ENCODE measurements at places on chromosomes 5 and 9.

DNA sequence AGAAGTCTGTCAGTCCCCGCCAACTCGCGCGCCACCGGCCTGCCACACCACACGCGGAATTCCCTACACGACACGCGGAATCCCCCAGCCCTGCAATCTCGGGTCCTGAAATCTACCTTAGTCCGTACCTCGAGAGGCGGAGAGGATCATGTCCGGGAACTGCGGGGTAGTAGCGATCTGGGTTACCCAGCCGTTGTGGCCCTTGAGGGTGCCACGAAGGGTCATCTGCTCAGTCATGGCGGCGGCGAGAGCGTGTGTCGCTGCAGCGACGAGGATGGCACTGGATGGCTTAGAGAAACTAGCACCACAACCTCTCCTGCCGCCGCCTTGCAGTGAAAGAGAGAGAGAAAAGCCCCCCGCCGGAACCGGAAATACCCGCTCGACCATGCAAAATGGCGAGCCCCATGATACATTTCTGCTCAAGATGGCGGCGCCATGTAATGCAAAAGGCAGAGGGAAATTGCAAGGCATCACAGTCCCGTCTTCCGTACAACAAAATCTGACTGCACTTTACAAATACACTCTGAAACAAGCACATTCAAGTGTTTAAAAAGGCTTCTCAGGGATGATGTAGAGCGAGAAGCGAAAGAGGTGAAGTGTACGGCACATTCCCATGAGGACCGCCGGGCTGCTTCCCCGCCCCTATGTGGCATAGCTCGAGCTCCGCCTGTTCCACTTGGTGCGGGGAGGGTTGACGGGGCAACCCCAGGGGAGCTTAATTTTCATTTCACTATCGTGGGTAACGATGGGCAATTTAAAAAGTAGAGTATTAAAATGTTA lies at the start of gene RACK1:
TSS of gene RACK1 (minus strand) at position 343 of the 780 bp plus-strand sequence. CDS start at position 237, 106 bp downstream.
- peak; percentile 83 for DNase-seq

DNA sequence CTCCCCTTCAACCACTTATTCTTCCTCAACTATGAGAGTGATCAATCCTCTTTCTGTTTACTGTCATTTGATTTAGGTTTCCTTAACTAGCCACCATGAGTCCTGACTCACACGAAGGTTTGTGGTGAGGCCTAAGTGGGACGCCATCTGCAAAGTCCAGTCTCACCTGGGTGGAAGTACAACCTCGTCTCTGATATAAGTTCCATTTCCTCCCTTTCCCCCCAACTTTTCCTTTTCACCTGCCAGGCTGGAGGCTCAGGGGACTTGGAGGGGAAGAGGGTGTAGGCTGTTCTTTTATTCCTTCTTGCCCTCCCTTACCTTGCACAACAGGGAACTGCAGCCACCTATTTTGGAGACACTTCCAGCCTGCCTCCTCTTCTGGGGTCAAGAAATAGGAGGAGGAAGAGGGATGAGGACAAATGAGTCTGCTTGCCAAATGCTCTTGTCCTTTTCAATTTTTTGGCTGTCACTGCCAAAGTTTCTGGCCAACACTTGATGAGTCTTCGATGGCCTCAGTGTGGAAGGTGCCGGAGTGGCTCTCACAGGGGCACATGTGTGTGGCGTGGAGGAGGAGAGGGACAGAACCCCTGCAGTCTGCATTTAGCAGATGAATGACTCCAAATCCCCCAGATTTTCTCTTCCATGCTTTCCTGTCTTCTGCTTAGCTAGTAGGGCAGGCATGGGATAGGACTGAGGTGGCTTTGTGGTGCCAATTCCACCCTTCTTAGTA lies 249.6 kb downstream of the NSG2 start:
- no peak for DNase-seq

DNA sequence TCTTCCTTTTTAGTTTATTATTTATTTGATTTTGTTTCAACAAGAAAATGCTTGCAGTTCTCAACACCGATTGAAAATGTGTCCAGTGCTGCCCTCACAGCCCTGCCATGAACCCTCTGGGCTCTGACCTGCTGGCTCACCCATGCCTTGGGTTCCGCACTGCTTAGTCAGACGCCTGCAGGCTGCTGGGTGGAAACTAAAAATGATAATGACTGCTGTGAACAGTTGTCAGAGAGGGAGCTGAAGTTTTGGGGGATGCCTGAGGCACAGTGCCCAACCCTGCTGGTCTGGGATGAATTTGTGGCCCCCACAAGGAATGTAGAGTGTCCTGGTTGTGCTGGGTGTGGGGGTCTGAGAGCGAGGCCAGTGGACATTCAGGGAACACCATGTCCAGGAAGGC lies 22.2 kb upstream of the CFAP157 start:
- no peak for DNase-seq

DNA sequence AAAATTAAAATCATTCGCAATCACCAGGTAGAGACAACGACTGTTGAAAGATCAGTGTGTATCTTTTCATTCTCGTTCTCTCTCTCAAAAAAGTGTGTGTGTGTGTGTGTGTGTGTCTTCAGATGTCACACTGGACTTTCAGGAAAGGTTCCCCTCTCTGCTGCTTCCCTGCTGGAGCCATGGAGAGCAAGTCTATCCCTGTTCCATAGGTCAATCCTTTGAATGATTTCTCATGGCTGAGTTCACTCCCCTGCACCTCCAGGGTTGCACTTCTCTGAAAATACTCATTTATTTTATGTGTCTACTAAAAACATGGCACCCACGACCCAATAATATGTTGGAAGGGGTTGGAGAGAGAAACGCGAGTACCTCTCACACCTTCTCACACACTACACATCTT lies 28.2 kb downstream of the IRF1 start:
- no peak for DNase-seq

GRCh38 chr5:120053841-120054240 lies 410.3 kb upstream of the PRR16 start:
- DNase-seq, result no peak
